Smooth muscle cell of bladder (primary cell): ENCODE measurements at places on chromosomes 4 and X. TPM values are rescaled to one million over a fixed set of nuclear protein-coding genes. Genes with fewer than 3 reads are reported as not detected.

Gene RASL11B
- 0.28 and 1.1 TPM in 2 replicates for total RNA-seq

Gene MMRN1
- total RNA-seq = 0.14 and 0.28 TPM in 2 replicates

Gene SRPX2
- total RNA-seq = 29.2 and 32.7 TPM in 2 replicates

Gene WDR19
- total RNA-seq = 27.9 and 31.2 TPM in 2 replicates

Gene MPP1
- 30.3 and 33.7 TPM in 2 replicates for total RNA-seq

Gene CLNK
- total RNA-seq = not detected in 2 replicates

Gene TMPRSS11B
- total RNA-seq = not detected in 2 replicates

Gene PRDM8
- 2.8 and 2.9 TPM in 2 replicates for total RNA-seq

Gene CYLC1
- total RNA-seq = not detected in 2 replicates

Gene TMPRSS11A
- total RNA-seq = not detected in 2 replicates
